KBM-7 (cell line): ENCODE measurements at places on chromosomes 7 and 10.

DNA sequence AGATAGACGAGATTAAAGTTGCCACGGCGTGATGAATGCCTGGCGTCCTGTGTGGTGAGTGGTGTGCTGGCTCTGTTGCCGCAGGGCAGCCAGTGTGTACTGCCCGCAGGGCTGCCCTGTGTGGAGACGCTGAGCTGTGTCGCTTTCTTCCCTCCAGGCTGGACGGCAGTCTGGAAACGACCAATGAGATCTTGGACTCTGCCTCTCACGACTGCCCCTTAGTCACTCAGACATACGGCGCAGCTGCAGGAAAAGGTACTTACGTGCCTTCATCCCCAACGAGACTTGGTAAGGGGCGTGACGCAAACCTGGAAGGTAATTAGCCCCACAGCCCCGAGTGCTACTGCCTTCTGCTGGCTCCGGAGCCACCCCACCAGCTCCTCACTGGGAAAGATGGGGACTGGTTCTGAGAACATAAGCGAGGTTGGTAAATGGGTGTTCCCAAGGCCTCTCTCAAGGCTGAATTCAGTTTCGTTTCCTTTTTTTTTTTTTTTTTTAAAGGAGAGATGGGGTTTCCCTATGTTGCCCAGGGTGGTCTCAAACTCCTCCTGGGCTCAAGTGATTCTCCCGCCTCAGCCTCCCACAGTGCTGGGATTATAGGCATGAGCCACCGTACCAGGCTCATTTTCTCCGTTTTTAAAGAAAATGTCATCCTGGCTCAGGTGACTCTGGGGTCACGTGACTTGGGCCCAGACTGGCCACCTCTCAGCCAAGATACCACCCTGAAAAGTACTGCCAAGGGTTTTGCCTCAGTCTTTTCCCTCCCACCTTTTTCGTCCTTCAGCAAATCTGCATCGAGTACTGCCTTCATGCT is 39.6 kb downstream of the WIPI2 start:
- DNase-seq = no peak

DNA sequence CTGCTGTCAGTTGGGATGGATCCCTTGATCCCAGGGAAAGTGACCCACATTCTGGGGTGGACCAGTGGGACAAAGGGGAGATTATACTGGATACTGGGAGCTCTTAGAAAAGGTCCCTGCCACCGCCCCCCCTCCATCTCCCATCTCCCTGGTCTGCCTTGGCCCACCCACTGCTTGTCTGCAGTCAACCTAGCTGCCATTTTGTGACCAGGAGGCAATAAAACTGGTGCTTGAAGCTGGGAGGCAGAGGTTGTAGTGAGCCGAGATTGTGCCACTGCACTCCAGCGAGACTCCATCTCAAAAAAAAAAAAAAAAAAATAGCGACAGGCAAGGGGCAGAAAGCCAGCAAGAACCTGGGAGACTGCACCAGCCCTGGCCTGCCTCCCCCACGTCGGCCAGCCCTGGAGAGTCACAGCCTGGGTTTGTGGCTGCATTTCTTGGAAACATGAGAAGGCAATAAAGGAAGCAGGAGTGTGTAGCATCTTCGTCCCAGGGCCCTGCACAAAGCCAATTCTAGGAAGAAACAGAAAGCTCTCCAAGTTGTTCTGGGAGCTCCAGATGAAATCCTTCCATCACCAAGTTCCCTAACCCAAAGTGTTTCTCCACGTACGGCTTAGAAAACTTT is 4.7 kb upstream of the ARPC1B start:
- DNase-seq = peak; percentile 91

GRCh38 chr10:26527018-26527417 is 88.9 kb downstream of the APBB1IP start:
- DNase-seq = no peak

- no peak for DNase-seq
These were observed 115.3 kb downstream of the PTPN20 start for GRCh38 chr10:47026301-47027107.

DNA sequence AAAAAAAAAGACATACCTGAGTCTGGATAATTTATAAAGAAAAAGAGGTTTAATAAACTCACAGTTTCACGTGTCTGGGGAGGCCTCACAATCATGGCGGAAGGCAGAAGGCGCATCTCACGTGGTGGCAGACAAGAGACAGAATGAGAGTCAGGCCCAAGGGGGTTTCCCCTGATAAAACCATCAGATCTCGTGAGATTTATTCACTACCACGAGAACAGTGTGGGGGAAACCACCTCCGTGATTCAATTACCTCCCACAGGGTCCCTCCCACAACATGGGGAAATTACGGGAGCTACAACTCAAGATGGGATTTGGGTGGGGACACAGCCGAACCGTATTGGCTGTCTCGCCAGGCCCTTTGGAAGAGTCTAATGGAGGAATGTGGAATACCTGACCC is 9.0 kb upstream of the MAFK start:
- no peak for DNase-seq

GRCh38 chr10:45581582-45582385 is 90.8 kb downstream of the ZFAND4 start:
- no peak for DNase-seq
